SJCRH30 (cell line): ENCODE measurements at places on chromosomes 2 and 18. TPM values are rescaled to one million over a fixed set of nuclear protein-coding genes. Genes with fewer than 3 reads are reported as not detected.

The FAM228B gene
- total RNA-seq, result 2.2 and 2.5 TPM in 2 replicates

The CPO gene
- total RNA-seq, result not detected in 2 replicates

The CABYR gene
- total RNA-seq, result not detected in 2 replicates

The EPB41L3 gene
- 0.18 TPM in 1 of 2 replicates, not detected in the other for total RNA-seq

The ST6GAL2 gene
- total RNA-seq, result 1.7 and 2.2 TPM in 2 replicates

DNA sequence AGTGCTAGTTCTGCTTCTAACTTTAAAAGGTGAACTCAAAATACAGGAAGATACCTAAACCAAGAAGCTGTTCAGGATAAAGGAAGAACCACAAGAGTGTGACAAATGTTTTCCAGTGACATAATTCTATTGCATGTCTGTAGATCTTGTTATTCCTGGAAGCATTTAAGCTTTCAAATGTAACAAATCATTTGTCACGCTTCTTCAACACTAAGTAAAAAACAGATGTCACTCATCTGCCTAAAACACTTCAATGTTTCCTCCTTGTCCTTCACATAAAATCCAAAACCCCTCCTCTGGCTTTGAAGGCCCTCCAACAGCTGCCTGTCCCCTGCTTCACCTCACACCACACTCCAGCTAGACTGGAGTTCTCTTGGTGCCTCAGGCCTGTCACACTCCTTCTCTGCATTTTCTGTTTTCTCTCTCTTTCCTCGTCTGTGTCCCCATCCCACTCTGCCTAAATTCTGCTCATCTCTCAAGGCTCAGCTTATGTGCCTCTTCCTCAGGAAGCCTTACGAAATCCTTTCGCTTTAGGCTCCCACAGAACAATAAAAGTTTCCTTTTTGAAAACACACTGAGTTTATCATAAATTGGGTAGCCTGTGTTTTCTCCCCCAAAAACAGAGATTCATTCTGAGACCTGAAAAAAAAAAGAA lies 6.4 kb upstream of the CLEC4F start:
- no peak for DNase-seq

DNA sequence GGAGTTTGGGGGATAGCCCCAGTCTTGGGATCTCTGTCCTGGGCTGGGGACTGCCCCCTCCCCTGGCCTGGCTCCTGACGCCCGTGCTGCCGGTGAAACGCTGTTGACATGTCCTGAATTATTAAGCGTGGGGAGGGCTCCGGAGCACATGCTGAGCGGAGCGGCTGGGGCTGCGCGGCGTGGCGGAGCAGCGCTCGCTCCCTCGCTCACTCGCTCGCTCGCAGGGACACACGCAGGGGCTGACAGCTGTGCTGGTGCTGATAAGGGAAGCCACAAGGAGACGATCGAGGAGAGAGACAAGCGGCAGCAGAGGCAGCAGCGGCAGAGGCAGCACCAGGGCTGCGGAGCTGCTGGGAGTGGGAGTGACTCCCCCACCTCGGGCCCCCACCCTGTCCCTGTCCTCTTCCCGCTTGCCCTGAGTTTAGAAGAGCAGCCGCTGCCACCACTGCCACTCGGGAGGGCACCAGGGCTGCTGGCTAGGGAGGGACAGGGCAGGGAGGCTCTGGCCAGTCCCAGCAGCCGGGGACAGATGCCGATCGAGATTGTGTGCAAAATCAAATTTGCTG lies at the start of gene ASIC4:
Gene ASIC4 (plus strand): TSS at position 287 of the 566 bp plus-strand sequence. CDS start 243 bp downstream, at position 530.
- DNase-seq, result peak; percentile 84

DNA sequence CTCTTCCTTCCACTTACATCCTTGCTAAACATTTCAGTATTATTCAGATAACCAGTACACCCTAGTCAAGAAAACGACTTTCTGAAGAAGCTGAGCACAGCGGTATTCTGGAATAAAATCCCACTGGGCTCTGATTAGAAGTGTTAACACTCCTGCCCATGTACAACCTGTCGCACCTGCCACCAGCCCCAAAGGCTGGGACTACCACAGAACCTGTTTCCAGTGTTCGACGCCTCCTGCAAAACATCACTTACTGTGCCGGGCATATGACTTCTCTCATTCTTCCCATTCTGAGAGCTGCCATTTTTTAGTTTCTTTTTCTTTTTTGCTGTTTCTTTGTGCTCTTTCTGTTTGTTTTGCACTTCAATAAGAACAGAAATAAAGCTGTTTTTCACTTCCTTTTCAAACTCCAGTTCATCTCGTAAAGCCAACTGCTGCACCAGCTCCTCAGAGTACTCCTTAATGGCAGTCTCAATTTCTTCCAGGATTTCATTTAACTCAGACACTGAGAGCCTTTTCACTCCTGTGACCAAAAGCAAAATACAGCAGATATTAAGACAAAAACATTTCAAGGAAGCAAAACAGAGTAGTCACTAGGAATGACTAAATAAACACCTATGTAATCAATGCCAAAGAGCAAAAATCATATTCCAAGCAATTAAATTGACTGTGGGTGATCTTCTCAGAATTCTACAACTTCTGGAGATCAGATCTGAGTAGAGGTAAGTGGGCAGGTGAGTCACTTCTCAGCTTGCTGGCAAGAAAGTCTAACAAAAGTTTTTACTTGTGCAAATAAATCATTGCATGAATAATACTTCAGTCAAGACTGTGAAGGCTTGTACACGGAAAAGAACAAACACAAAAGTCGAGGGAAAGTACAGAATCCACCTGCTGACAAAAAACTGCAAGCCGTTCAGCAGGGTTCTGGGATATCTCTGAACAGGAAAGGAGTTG lies 19.3 kb downstream of the FEZ2 start:
- no peak for DNase-seq

DNA sequence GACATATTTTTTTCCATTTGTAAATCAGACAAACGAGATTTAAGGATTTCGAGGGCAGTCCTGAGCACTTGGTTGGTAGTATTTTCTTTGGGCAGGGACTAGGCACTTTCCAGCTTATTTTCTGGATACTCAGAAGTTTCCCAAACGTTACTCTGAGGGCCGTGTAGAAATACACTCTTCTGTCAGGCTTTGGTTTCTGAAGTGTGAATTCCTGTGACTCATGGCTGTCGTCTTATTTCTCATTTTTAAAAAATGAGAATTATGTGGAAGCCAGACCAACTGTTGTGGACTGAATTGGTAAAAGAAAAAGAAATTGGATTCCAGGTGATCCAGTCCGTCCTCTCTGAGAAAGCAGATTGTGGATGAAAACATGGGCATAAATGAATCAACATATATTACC lies 658.6 kb upstream of the FANCL start:
- DNase-seq, result no peak

DNA sequence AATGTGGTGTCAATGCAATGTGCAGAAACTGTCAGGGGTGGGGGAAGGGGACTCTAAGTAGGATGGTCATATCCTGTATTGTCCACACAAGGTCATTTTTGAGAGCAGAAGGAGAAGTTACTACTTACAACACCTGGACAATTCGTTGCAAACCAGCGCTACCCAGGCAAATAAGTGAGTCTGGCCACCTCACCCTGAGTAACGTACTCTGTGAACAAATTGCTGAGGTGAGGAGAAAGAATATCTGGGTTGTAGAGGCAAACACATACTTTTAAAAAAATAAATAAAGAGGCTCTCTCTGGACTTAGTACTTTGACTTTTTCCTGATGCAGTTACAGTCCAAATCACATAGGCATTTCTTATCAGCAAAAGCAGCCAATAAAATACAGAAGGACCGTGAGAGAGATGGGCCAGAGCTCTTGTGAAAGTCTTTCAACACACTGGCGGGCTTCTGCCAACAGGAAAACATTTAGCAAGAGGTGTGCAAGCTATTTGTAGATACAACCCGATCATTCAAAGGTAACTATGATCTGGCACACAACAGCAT lies 268.2 kb upstream of the ID2 start:
- DNase-seq, result no peak
